ENCODE measurements at places on chromosomes 5 and 9. TPM values are rescaled to one million over a fixed set of nuclear protein-coding genes. Genes with fewer than 3 reads are reported as not detected.

- peak overlapping the region; percentile 12 for H3K4me3 ChIP-seq
- no peaks in the 10 kb centered on the region for H3K4me1 ChIP-seq
- no peak overlapping the region for H3K27ac ChIP-seq
- H3K36me3 ChIP-seq = no peaks in the 10 kb centered on the region
- DNase-seq = peak; percentile 47
- peaks cover 60% of the 10 kb centered on the region for H3K27me3 ChIP-seq
Observed at GRCh38 chr5:1746371-1747078, 53.1 kb downstream of the MRPL36 start.

DNA sequence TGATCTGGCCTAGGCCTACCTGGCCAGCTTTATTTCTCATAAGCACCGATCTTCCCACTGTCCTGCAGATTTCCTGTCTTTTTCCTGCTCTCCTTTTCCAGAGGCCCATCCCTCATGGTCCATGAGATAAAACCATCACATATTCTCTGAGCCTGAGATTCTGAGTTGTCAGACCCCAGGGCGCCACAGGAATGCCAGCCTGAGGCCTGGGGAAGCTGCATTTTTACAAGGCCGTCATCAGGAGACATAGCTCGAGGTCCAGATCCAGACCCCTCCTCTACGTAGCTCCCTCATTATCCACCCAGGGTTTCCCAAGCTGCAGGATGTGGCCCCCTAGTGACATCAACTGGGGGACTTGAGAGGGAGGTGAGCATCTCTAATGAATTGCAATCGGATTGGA, 204.3 kb downstream of the ATPSCKMT start:
- no peak for DNase-seq
- no peak overlapping the region for H3K4me3 ChIP-seq
- no peaks in the 10 kb centered on the region for H3K36me3 ChIP-seq
- no peaks in the 10 kb centered on the region for H3K4me1 ChIP-seq

DNA sequence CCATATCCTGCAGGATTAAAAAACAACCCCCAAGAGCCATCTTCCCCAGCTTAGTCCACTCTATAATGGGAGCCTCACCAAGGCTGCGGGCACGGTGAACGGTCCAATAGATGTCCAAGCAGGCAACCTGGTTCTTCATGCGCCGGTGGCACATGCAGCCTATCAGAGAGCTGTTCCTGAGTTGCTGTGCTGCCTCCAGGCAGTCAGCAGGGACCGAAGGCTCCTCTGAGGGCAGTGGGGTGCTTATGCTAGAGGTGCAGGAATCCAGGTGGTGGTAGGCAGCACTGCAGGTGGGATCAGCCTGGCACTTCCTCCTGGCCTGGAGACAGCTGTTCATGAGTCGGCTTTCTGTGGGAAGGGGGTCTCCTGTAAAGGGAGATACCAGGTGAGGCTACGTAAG, 10.2 kb downstream of the GFRA3 start:
- peaks cover 24% of the 10 kb centered on the region for H3K27me3 ChIP-seq
- no peak overlapping the region for H3K27ac ChIP-seq
- DNase-seq = no peak
- no peaks in the 10 kb centered on the region for H3K36me3 ChIP-seq
- no peak overlapping the region for H3K4me3 ChIP-seq

GRCh38 chr9:136695435-136695895, 8.2 kb upstream of the AGPAT2 start:
- H3K4me1 ChIP-seq = peaks cover 68% of the 10 kb centered on the region
- no peak overlapping the region for H3K4me3 ChIP-seq
- H3K27me3 ChIP-seq = no peaks in the 10 kb centered on the region
- no peak overlapping the region for H3K27ac ChIP-seq

DNA sequence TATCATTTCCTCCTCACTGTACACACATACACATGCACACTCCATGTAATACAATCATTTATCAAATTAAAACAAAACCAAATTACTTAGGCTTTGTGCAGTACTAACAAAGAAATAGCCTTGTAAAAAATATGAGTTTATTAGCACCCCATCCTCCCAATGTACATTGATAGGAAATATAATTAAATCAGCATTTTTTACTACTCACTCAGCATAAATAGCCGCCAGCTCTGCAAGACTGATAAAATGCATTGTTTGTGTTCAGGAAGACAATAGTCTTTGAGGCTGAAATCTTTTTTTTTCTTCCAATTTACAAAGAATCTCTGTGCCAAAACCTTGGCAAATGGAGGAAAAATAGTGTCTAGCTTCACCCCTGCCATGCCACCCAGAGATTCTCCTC, 497.6 kb upstream of the ADAMTS16 start:
- H3K27me3 ChIP-seq = no peaks in the 10 kb centered on the region
- no peaks in the 10 kb centered on the region for H3K36me3 ChIP-seq
- H3K4me1 ChIP-seq = no peaks in the 10 kb centered on the region
- no peak overlapping the region for H3K4me3 ChIP-seq
- no peak for DNase-seq

The FBP2 gene
- not detected for total RNA-seq

- H3K4me1 ChIP-seq = peaks cover 19% of the 10 kb centered on the region
- H3K27me3 ChIP-seq = no peaks in the 10 kb centered on the region
- no peak overlapping the region for H3K4me3 ChIP-seq
- peaks cover 81% of the 10 kb centered on the region for H3K36me3 ChIP-seq
- no peak overlapping the region for H3K27ac ChIP-seq
- no peak for DNase-seq
Observed at GRCh38 chr5:179833056-179833708, 12.5 kb downstream of the SQSTM1 start.

GRCh38 chr9:99345942-99346341, 123.9 kb downstream of the SEC61B start:
- peaks cover 9% of the 10 kb centered on the region for H3K27me3 ChIP-seq
- H3K27ac ChIP-seq = no peak overlapping the region
- H3K4me3 ChIP-seq = no peak overlapping the region
- no peaks in the 10 kb centered on the region for H3K36me3 ChIP-seq

- no peaks in the 10 kb centered on the region for H3K36me3 ChIP-seq
- no peaks in the 10 kb centered on the region for H3K27me3 ChIP-seq
- no peak overlapping the region for H3K4me3 ChIP-seq
- H3K4me1 ChIP-seq = peaks cover 40% of the 10 kb centered on the region
- peak; percentile 80 for DNase-seq
Observed at GRCh38 chr9:136784249-136784996, 6.7 kb upstream of the TMEM141 start.

GRCh38 chr9:84379740-84380139, 39.2 kb upstream of the SLC28A3 start:
- no peak overlapping the region for H3K4me3 ChIP-seq
- DNase-seq = no peak
- peaks cover 4% of the 10 kb centered on the region for H3K4me1 ChIP-seq
- no peaks in the 10 kb centered on the region for H3K27me3 ChIP-seq
- no peak overlapping the region for H3K27ac ChIP-seq
- H3K36me3 ChIP-seq = no peaks in the 10 kb centered on the region

GRCh38 chr5:126814721-126815404, 37.9 kb downstream of the LMNB1 start:
- H3K36me3 ChIP-seq = peaks cover 93% of the 10 kb centered on the region
- no peak for DNase-seq
- H3K4me1 ChIP-seq = no peaks in the 10 kb centered on the region
- no peaks in the 10 kb centered on the region for H3K27me3 ChIP-seq

- no peak overlapping the region for H3K4me3 ChIP-seq
- no peaks in the 10 kb centered on the region for H3K4me1 ChIP-seq
- H3K27ac ChIP-seq = no peak overlapping the region
- H3K36me3 ChIP-seq = peaks cover 18% of the 10 kb centered on the region
- no peak for DNase-seq
Observed at GRCh38 chr9:71692337-71692736, 76.0 kb downstream of the CEMIP2 start.

- H3K4me1 ChIP-seq = peaks cover 19% of the 10 kb centered on the region
- H3K4me3 ChIP-seq = no peak overlapping the region
- no peaks in the 10 kb centered on the region for H3K27me3 ChIP-seq
- peak; percentile 90 for DNase-seq
- H3K36me3 ChIP-seq = no peaks in the 10 kb centered on the region
- H3K27ac ChIP-seq = peak overlapping the region; percentile 51
Observed at GRCh38 chr9:124202447-124202971, 55.2 kb upstream of the NEK6 start.

DNA sequence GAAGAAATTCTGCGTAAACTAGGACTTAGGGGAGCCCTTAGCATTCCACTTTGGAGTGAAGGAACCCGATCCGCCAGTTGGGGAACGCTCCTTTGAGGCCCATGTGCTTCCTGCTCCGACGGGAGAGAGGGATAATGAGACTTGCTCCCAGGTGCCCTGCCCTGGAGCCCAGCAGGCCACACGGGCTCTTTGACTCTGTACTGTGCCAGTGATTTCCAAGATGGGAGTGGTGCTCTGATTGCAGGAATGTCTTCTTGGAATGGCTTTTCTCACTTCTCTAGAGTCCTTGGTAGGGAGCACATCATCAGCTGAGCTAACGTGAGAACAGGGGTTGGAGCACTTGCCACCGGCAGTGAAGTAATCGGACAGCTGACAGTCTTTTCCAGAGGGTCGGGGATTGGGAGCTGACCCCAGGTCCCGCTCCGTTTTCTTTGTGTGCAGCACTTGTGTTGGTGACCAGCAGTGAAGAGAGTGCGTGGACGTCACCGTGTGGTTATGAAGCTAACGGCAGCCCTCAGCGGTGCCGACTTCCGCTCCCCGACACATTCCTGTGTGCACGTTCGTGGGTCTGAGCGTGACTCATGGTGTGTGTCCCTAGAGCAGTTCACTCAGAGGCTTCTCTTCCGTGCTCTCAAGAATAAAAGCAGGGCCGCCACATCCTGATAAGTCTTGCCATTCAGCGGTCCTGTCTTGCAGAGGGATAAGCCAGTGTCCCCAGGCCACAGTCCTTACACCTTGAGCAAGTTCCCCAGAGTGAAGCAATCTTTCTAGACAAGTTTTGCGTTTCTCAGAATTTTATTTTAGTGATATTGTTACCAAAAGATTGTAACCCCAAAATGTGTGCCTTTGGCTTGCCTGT, 25.6 kb downstream of the ABL1 start:
- DNase-seq = peak; percentile 95
- H3K4me1 ChIP-seq = peaks cover 10% of the 10 kb centered on the region
- H3K27me3 ChIP-seq = no peaks in the 10 kb centered on the region
- H3K27ac ChIP-seq = peak overlapping the region; percentile 6
- H3K4me3 ChIP-seq = no peak overlapping the region
- H3K36me3 ChIP-seq = peaks cover 65% of the 10 kb centered on the region

- no peaks in the 10 kb centered on the region for H3K27me3 ChIP-seq
- no peaks in the 10 kb centered on the region for H3K36me3 ChIP-seq
- no peak overlapping the region for H3K4me3 ChIP-seq
Observed at GRCh38 chr5:97096191-97096590, 46.2 kb downstream of the LIX1 start.

- H3K4me1 ChIP-seq = no peaks in the 10 kb centered on the region
- no peaks in the 10 kb centered on the region for H3K36me3 ChIP-seq
- H3K27ac ChIP-seq = no peak overlapping the region
Observed at GRCh38 chr5:57956636-57957035, 474.0 kb upstream of the ACTBL2 start.

GRCh38 chr5:3899093-3899492, 303.5 kb downstream of the IRX1 start:
- H3K4me3 ChIP-seq = no peak overlapping the region
- no peak for DNase-seq
- H3K4me1 ChIP-seq = no peaks in the 10 kb centered on the region
- no peak overlapping the region for H3K27ac ChIP-seq
- no peaks in the 10 kb centered on the region for H3K27me3 ChIP-seq

Measured in K562 (cell line).